Right renal cortex interstitium (tissue), 3 donors: ENCODE measurements at places on chromosomes 11 and 22.

GRCh38 chr11:118364956-118365615 lies 5.7 kb downstream of the UBE4A start:
- no peak for DNase-seq

DNA sequence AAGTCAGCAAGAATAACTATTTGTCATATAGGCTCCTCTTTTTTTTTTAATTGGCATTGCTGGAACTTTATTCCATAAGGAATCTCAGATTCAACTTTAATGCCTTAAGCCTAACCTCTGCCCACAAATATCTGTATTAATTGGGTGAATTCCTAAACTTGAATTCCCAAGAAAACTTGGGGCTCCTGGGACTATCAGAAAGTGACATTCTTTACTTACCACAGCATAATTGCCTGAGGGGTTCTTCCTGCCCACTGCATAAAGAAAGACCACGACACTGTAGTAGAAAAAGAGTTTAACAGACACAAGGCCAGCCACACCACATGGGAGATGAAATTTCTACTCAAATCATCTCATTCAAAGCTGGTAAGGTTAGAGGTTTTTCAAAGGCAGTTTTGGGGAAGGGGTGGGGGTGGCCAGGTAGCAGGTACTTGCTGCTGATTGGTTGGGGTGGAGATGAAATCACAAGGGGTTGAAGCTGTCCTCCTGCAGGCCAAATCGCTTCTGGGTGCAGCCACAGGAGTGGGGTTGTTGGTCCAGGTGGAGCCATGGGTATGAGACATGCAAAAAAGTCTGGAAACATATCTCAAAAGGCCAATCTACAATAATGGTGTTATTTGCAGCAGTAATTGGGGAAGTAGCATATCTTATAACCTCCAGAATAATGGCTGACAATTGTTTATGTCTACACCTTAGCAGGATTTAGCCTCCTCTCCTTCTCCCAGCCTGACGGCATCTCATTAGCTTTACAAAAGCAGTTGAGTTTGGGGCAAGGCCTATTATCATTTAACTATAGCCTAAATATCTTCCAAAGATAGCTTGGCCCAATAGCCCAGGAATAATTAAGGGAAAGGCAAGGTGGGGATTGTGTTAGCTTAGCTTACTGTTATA lies 4.8 kb upstream of the NLRP10 start:
- DNase-seq, result no peak

DNA sequence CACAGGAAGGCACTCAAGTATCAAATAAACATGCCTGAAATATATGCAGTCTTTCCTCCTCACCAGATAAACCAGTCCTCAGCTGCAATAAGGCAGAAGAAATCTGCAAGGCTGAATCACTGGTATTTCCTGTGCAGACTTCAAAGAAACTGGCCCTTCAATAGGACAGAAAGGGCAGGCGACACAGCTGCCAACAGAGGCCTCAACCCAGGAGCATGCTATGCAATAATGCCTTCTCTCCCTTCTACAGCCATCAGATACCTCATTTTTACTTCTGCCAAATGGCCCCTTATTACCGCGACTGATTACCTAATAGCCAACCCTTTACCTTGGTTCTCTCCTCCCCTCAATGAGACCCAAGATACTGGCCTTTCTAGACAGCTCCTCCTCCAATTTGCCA lies 8.0 kb downstream of the NUMA1 start:
- DNase-seq, result no peak

- DNase-seq, result no peak
Observed at GRCh38 chr11:112581747-112582146, 321.1 kb upstream of the PLET1 start.

DNA sequence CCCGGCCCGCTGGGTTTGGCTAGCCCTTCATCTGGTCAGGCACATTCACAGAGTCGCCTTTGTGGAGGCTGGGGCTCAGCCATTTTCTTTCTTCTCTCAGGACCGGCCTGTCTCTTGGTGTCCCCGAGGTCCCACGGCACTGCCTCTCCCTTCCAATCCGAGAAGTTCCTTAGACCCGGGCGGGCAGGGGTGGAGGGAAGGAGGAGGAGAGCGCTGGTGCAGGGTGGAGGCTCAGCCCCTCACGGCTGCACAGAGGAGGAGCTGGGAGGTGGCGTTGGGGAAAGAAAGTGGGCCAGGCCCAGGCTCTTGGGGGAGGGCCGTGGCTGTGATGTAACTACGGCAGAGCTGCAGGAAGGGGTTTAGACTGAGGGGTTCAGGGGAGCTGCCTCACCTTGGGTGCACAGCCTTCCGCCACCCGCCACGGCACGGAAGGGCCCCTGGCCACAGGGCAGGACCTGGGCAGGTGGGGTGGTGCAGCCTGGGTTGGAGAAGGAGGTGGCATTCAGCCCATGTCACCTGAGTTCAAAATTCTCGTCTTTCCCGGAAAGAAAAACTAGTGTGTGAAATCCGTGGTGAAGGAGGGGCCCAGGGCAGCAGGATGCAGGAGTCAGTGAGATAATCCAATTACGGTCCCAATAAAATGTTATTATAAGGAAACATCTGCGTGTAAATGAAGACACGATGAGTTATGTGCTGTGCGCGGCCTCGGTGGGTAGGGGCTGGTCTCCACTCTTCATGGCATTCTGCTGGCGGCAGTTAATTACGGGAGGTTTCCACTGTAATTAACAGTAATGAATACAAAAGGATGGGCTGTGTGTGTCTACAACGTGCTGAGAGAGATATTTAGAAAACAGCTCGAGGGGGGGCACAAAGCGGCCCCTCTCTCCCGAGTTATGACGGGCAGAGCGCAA lies 1.7 kb downstream of the BRSK2 start:
- DNase-seq, result no peak

GRCh38 chr11:130622141-130622542 lies 173.7 kb downstream of the ADAMTS15 start:
- no peak for DNase-seq

DNA sequence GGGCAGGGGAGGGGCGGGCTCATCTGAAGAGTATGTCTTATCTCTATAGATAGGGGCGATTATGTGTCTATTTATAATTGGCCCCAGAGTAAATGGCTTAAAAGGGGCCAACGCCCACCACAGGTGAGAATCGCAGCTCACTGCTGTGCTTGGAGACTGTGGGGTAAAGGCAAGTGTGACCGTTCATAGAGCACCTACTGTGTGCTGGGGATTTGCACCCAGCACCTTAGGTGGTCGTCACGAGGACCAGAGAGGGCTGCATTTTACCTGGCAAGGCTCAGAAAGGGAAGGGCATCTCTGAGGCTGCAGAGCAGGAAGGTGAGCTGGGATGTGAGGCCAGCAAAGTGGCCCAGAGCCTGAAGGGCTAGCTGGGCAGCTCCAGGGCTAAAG lies 13.7 kb upstream of the TCF20 start:
- DNase-seq, result no peak

DNA sequence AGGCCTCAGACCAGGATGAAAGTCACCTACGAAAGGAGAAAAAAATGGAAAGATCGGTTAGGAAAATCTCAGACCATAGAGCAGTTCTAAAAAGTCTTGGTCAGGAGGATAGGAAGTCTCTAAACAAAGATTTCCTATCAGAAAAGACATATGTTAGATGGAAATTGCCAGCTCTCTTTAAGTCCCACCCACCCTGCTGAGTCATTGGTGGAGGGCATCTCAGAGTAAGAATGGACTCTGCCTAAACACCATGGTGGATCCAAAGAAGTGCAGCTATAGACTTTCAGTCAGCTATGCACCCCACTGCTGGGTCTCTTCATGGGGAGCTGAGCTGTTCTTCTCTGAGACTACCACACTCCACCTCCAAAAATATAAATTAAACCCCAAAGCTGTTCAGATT lies 3.7 kb downstream of the OR8B2 start:
- DNase-seq, result no peak

DNA sequence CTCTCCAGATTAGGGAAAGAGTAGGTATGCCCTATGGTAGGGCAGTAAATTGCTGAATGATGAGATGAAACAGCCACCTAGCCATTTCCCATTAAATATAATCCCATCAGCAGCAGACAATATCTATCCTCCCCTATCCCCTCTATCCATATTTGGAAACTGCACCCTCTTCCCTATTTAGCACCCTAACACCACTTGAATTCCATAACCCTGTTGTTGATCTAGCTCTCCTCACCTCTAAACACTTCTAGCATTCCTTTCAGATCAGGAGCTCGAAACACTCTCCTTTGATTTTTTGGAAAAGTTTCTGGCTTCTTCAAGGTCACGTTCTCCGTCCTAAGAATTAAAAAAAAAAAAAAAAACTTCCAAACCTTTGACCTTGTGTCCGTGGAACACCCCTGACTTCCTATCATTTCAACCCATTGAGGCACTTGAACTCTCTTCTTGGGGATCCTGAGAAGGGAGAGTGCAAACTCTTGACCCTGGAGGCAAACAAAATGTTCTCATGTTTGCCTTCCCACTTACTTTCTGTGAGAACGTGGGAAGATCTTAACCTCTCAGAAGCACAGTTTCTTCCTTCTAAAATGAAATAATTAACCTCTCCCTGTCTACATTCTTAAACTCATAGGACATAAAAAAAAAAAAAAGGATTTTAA lies 19.0 kb downstream of the TRIM5 start:
- no peak for DNase-seq

GRCh38 chr11:108568195-108568858 lies 25.2 kb downstream of the EXPH5 start:
- no peak for DNase-seq

DNA sequence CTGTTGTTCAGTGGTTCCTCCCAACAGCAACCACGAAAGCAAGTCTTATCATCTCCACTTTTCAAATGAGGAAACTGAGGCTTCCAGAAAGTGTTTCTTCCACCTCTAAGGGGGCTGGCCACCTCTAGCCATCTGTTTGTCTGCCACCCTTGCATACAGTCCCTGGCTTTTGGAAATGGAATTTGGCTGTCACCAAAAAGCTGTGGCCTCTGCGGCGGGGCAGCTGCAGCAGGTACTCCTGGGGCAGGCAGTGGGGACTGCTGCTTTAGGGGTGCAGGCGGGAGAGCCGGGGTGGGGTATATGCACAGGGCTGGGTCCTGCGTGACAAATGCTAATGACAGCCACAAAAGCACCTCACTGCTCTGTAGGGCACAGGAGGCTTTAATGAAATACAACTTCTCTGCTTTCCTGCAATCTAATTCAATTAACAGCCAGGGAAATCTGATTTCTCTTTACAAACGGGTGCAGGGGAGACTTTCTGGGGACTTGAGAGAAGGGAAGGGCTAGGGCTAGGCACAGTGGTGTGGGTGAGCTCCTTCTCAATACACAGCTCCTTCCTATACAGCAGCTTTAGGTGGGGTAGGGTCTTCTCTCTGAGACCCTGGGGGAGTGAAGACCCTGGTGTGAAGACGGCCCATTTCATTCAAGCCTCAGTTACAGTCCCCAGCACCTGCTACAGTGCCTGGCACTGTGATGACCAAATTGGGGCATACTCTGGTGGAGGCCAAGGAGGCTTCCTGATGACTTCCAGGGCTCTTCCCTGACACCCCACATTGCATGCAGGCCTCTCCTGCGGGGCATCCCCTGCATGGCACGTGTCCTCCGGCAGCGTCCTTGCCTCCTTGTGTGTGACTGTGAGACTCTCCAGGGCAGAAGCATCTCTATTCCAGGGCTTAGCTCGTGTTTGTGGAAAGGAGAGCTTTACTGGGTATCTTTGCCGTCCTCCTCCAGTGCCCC lies 161.6 kb downstream of the CEP164 start:
- DNase-seq, result no peak

DNA sequence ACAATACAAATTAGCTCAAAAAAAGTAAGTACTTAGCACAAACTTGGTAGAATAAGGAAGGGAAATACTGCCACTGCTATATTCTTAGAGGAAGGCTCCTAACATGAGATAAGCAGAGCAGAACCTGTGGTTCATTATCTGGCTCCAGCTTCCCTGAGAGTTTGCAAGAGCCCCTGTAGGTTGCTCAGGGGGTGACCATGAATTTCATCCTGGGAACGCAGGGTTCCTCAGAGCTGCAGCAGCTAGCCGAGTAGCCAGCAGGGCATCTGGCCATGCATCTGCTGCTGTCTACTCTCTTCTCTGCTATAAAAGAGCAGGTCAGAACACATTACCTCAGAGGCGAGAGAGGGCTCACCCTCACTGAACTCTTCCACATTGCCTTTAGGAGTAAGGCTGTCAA lies 67.3 kb downstream of the TRPC6 start:
- no peak for DNase-seq

DNA sequence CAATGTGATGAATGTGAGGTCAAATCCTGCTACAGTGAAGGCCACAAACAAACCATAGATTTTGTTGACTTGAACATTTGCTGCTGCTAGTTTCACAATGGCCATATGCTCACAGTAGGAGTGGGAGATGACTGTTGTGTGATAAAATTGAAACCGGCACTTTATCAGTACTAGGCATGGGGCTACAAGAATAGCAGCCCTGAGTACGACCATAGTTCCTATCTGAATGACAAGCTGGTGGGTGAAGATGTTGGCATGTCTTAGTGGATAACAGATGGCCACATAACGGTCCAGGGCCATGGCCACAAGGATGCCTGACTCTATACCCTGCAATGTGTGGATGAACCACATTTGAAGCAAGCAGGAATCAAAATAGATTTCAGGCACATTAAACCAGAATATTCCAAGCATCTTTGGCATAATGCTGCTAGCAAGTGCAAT lies 2.8 kb downstream of the OR52A1 start:
- no peak for DNase-seq

- no peak for DNase-seq
Observed at GRCh38 chr22:50014053-50014501, 1.5 kb upstream of the IL17REL start.

GRCh38 chr22:39176143-39176713 lies 23.7 kb upstream of the CBX7 start:
- peak; percentile 70 for DNase-seq

- DNase-seq, result no peak
Observed at GRCh38 chr11:35153280-35153679, 14.3 kb downstream of the CD44 start.

GRCh38 chr22:47474464-47474863 lies 712.0 kb downstream of the TBC1D22A start:
- DNase-seq, result no peak

DNA sequence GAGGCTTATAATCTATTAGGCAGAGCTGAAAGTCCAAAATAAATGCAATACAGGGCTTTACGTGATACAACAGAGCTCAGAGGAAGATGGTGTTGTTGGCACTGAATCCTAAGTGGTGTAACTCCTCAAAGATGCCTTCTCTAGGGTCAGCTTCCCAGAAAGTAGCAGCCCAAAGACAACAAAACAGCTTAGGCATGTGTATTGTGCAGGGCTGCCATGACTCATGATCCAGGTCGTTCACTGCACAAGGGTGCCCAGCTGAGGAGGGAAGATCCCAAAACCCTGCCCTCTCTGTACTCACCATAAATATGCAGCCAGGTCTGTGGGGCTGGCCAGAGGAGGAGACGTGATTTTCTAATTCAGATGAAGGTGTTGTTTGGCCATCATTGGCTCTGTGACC lies 59.4 kb upstream of the NNMT start:
- DNase-seq, result no peak

- DNase-seq, result no peak
Observed at GRCh38 chr11:7250166-7250565, 1.5 kb upstream of the SYT9 start.

DNA sequence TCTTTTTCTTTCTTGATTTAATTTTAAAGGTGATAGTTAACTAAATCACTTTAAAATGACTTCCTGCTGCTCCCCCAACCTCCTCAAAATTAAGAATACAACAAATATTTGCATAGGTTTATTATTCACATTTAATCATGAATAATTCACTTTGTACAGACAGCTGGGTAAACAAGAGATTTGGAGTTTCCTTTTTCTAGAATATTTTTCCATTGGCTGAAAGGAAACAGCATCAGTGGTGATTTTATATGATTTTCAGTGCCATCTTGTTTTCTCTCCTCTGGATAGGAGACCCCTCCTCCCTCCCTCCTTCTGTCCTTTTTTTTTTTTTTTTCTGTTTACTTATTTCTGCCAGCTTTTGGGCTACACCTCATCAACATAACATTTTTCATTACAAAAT lies 60.5 kb downstream of the LIF start:
- DNase-seq, result no peak

GRCh38 chr11:544817-545166 lies 7.5 kb downstream of the LRRC56 start:
- no peak for DNase-seq
